ENCODE measurements at places on chromosomes 12 and 14.

DNA sequence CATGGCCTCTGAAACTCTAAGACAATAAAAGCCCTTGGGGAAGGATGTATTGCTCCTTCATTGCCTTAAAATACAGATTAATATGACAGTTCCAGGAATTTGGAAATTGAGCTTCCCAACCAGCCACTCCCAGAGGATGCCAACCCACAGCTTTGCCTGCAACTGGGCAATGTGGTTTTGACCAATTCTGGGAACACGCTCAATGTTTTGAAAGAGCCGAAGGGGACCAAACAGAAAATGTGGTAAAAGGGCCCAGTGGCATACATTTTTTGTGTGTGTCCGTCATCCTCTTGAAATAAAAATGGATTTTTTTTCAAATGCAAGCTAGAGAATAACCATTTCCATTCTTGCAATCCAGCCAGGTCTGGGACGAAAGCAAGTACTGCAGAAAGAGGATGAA is 88.3 kb upstream of the PLEKHG7 start:
- no peak for DNase-seq

GRCh38 chr12:115444346-115444745 is 760.4 kb upstream of the TBX3 start:
- DNase-seq, result no peak

- no peak for DNase-seq
Observed at GRCh38 chr14:41446008-41446407, 160.7 kb upstream of the LRFN5 start.

DNA sequence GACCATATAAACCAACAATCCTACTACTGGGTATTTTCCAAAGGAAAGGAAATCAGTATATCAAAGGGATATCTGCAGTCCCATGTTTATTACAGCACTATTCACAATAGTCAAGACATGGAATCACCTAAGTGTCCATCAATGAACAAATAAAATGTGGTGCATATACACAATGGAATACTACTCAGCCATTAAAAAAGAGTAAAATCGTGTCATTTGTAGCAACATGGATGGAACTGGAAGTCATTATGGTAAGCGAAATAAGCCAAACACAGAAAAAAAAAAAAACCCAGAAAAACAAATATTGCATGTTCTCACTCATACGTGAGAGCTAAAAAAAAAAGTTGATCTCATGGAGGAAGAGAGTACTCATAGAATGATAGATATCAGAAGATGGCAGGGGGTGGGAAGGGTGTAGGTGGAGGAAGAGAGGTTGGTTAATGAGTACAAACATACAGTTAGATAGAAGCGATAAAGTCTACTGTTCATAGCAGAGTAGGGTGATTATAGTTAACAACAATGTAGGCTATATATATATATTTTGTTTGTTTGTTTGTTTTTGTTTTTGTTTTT is 49.3 kb downstream of the BCAT1 start:
- no peak for DNase-seq

- DNase-seq, result peak; percentile 59
Observed at GRCh38 chr12:6039894-6040601, 84.4 kb downstream of the VWF start.

DNA sequence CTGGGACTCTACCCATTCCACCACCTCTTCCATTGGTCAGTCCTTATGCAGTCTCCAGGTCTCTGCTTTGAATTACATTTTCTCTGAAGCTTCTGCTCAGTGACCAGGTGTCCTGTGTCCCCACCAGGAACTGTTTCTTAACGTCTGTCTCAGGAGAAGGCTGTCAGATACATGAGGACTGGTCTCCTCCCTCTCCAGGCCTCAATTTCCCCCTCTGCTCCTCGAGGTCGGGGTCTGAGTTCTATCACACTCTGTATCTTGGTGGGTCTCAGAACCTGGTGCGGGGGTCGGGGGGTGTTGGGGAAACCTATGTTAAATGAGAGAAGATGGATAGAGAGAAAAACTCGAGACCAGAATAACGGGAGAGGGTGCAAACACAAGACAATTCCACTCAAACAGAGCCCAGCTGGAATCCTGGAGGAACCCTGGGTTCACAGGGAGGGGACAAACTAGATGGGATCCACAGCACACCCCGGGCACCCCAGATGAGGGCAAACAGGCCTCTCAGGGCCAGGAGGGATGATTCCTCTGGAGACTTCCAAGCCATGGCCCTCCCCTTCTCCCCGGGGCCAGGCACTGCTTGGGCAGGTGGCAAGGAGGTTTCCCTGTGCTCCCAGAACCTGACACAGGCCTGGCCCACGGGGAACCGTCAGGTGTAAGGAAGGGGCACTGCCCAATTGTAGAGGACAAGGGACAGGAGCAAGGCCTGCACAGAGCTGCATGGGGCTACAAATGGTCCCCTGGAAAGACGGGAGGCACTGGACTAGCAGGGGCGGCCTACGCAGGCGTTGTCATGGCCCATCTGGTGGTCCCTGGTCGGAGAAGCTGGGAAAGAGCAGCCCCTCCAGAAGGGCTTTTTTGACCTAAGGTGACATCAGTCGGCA is 313.2 kb upstream of the DIO3 start:
- DNase-seq, result no peak

DNA sequence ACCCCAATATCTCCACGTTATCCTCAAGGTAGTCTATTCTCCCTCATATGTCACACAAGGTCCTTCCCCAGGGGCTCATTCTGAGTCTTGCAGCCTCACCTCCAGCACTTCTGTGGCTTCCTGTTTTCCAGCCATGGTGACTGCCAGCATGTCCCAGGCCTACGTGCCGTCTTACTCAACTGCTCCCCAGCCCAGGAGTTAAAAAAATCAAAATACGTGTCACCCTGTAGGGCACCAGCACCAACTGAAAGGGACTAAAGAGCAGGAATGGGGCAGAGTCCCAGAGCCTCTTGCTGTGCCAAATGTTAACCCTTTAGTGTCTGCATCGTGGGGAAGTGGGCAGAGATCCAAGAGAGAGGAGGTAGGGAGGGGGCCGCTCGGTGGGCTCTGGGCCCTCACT is 37.0 kb upstream of the MED13L start:
- no peak for DNase-seq

- no peak for DNase-seq
Observed at GRCh38 chr12:23729359-23729758, 220.1 kb downstream of the SOX5 start.

- DNase-seq, result peak; percentile 33
Observed at GRCh38 chr12:121751034-121751433, 38.5 kb downstream of the TMEM120B start.

GRCh38 chr12:117967043-117967442 is 1.7 kb downstream of the KSR2 start:
- no peak for DNase-seq

GRCh38 chr14:60632777-60633176 is 16.5 kb downstream of the SIX1 start:
- no peak for DNase-seq

DNA sequence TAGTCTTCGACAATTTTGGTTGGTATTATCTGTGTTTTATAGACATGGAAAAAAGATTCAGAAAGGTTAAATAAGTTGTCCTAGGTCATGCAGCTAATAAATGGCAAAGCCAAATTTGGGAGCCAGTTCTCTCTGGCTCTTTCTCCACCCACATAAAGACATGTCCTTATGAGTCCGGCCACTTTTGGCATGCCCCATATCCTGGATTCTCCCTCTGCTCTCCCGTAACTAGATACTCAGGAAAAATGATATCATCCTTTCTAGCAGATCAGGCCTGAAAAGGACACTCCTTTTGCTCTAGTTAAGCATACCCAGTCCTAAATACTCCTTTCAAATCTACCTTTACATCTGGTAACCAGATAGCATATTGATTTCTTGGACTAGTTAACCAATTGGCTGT is 64.4 kb downstream of the TTLL5 start:
- no peak for DNase-seq

GRCh38 chr12:96701856-96702255 is 205.2 kb upstream of the NEDD1 start:
- DNase-seq, result no peak

DNA sequence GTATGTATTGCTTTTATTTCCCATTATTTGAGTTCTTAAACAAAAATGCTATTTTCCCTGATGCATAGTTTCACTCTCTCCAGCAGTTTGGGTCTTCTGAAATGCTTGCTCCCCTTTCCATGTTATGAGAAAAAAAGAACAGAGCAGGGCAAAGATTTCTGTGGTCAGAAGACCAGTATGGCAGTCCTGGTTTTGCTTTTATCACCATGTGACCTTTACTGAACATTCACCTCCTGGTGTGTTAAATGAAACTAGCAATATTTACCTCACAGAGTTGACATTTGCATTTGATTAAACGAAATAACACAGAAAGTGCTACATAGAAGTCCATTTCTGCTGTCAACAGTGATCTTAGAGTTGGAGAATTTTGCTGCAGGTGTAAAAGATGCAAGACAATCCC is 141.0 kb upstream of the G2E3 start:
- no peak for DNase-seq

DNA sequence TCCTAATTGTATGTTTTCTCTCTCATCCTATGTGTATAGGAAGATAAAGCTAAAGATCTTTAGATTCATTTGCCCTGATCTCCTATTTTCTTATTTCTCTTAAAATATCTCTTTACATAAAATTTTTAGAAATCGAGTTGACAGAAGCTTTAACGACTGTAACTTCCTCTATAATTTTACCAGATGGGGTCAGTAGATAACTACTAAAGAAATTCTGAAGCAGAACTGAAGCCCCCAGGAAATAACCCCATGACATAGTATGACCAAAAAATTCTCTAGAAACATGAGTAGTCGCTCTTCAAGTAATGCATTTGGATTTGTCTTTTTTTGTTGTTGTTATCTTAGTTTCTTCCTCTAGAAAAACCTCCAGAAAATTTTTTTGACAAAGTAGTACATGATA is 288.0 kb downstream of the ERC1 start:
- DNase-seq, result no peak

DNA sequence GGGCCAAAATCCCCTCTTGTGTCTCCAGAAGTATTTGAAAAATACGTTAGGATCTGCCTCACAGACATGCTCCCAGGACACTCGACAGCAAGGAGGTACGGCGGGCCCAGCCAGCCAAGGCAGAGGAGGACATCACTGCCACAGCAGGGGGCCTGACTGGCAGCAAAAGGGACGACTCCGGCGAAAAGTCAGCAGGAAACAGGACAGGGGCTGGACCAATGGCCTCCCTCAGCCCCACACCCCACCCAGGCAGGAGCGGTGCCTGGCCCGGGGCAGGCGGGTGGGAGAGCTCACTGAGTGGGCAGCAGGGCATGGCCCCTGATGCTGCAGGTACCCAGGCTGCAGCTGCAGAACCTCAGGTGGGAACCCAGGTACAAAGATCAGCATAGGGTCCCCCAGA is 17.8 kb downstream of the BRF1 start:
- no peak for DNase-seq

DNA sequence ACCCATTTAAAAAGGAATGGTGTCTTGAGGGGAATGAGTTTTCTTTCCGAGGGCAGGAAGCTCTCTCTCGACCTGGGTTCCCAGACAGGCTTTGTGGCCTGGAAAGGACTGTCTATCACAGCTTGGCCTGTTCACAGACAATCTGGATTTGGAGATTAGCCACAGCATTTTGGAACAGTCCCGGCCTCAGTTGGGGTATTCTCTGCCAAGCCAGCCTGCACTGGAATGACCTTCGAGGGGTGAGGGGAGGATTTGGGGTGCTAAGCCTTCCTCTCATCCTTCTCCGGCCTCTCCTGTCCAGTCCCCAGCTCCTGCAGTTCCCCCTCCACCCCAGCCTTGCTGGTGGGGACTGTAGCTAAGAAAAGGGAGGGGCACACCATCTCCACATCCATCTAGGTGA is 13.0 kb downstream of the TBX5 start:
- DNase-seq, result no peak

- DNase-seq, result no peak
Observed at GRCh38 chr12:130572553-130572952, 143.5 kb downstream of the RIMBP2 start.

DNA sequence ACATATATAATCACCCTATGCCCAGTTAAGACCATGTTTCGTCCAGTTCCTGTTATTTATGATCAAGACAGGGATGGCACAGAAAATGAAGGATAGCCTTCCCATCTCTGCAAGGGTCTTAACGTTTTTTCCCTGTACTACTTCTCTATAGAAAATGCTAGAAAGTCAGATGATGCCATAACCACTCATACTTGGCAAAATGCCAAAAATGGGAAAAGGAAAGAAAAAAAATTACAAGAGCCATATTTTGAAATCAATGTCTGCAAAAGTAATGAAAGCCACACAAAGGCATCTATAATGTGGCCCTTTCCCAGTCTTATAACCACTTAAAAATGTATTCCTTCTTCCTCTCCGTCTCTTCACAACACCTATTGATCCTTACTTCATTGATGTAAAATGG is 1.8 kb upstream of the MYL6B start:
- no peak for DNase-seq

GRCh38 chr14:102523569-102524450 is 14.2 kb upstream of the ANKRD9 start:
- no peak for DNase-seq

DNA sequence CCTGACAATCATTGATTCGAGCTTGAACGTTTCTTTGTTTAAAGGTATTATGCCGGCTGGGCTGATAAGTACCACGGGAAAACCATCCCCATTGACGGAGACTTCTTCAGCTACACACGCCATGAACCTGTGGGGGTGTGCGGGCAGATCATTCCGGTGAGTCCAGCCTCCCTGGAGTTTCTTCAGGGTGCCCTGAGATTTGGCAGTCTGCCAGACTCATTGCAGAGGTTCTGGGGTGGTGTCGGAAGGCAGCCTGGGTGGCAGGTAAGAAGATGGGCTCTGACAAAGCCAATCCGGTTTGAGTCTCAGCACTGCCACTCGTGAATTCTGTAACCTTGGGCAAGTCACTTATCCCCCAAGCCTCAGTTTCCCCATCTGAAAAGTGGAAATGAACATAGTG is 23.0 kb downstream of the ALDH2 start:
- no peak for DNase-seq

DNA sequence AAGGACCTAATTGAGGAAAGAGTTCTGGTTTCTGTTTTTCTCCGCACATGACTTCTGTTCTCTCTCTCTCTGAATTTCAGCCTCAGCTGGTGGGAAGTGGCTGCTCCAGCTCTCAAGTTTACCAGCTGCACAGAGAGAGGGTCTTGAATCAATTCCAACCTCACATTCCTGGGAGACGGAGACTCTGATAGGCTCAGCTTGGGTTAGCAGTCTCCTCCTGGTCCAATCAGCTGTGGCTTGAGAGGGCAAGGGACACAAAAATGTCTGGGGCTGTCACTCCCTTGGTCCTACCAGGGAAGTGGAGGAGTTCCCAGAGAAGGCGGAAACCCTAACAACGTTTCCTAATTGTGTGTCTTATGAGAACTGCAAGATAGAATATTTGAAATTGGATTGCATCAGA is 7.0 kb downstream of the CCDC63 start:
- no peak for DNase-seq

GRCh38 chr14:101114726-101115515 is 211.4 kb upstream of the RTL1 start:
- no peak for DNase-seq
